Esophagus (tissue), 2 donors: ENCODE measurements at places on chromosomes 3 and 15. TPM values are rescaled to one million over a fixed set of nuclear protein-coding genes. Genes with fewer than 3 reads are reported as not detected.

The FOXL2 gene
- not detected for polyA plus RNA-seq

The SLC28A1 gene
- polyA plus RNA-seq: 0.02 TPM

The SKOR1 gene
- 0.16 TPM for polyA plus RNA-seq

The ZDHHC19 gene
- polyA plus RNA-seq: 0.09 TPM

The ZCWPW2 gene
- 0.28 TPM for polyA plus RNA-seq

The MAGEL2 gene
- 0.01 TPM for polyA plus RNA-seq

The TNFSF10 gene
- 60.5 TPM for polyA plus RNA-seq

The ZNF654 gene
- polyA plus RNA-seq: 4.8 TPM

The GOLGA8M gene
- 0.18 TPM for polyA plus RNA-seq

The BCL2A1 gene
- 1.6 TPM for polyA plus RNA-seq

The CISH gene
- polyA plus RNA-seq: 5.5 TPM

The CLDN18 gene
- 0.05 TPM for polyA plus RNA-seq

The CACNA2D2 gene
- polyA plus RNA-seq: 0.28 TPM

The CA12 gene
- 35.0 TPM for polyA plus RNA-seq

The LRRIQ4 gene
- not detected for polyA plus RNA-seq

The BHLHE40 gene
- polyA plus RNA-seq: 84.0 TPM

The FBXO40 gene
- polyA plus RNA-seq: not detected

The GRK7 gene
- 0.01 TPM for polyA plus RNA-seq

The GABRB3 gene
- polyA plus RNA-seq: 0.08 TPM

The RLBP1 gene
- polyA plus RNA-seq: not detected

The CILP gene
- 0.75 TPM for polyA plus RNA-seq

The FANCD2OS gene
- not detected for polyA plus RNA-seq

The UQCC5 gene
- 37.7 TPM for polyA plus RNA-seq

The SPTBN5 gene
- polyA plus RNA-seq: 9.3 TPM

The PBRM1 gene
- 8.3 TPM for polyA plus RNA-seq

The HRG gene
- polyA plus RNA-seq: not detected

The CTXN2 gene
- not detected for polyA plus RNA-seq

The DNAH12 gene
- 0.06 TPM for polyA plus RNA-seq

The GPR160 gene
- 0.69 TPM for polyA plus RNA-seq

The MLF1 gene
- polyA plus RNA-seq: 2.4 TPM

The SEMA6D gene
- polyA plus RNA-seq: 0.40 TPM

The TJP1 gene
- polyA plus RNA-seq: 43.5 TPM

The PARP3 gene
- polyA plus RNA-seq: 8.2 TPM

The TM4SF18 gene
- 1.2 TPM for polyA plus RNA-seq

The APBA2 gene
- polyA plus RNA-seq: 1.7 TPM

The KCNH8 gene
- polyA plus RNA-seq: 0.05 TPM

The NCKIPSD gene
- 8.2 TPM for polyA plus RNA-seq

The DTX3L gene
- 6.4 TPM for polyA plus RNA-seq
